ENCODE measurements at places on chromosomes 2 and 18.

DNA sequence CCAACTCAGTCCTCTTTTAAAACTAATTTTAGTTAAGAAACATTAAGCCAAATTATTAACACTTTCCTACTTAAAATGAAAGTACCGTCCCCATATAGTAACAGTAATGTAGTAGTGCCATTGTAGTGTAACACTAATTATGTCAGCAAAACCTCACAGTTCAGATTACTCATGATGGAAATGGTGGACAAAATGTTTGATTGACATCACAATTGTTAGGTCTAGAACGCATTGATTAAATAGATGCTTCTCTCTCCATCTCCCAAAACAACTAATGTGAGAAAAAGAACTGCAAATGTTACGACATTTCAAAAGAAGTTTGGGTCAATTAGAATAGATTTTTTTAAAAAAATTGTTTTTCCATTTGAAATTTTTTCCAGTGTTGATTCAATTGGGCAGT, 1.2 kb upstream of the ATF2 start:
- DNase-seq, result no peak

GRCh38 chr2:65411056-65411795, 21.2 kb downstream of the SPRED2 start:
- no peak for DNase-seq

- DNase-seq, result no peak
These were observed 24.7 kb downstream of the CLUL1 start for GRCh38 chr18:621291-622043.

GRCh38 chr2:236805800-236806531, 236.3 kb downstream of the ACKR3 start:
- DNase-seq, result no peak

DNA sequence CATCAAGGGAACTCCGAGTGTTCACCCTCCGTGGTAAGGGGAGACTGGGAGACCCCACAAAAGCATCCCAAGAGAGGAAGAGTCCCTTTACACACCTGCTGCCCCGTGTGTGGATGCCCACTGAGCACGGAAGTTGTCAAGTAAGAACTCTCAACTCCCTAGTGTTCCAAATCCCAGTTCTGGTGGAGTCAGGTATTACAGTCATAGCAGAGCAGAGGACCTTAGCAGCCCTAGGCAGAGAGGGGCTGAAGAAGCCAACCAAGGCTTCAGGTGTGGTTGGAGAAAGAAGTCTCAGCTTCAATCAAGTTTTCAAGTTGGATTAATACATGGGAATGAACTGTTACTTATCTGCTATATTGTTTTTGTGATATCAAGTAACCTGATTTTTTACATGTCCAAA, 512.5 kb downstream of the RNF144A start:
- no peak for DNase-seq

- no peak for DNase-seq
These were observed 63.1 kb downstream of the TSN start for GRCh38 chr2:121818546-121818945.

GRCh38 chr18:13435586-13436333, 217.2 kb downstream of the LDLRAD4 start:
- no peak for DNase-seq

- no peak for DNase-seq
These were observed 59.1 kb upstream of the PXDN start for GRCh38 chr2:1803217-1804110.

GRCh38 chr2:144659731-144660275, 139.9 kb upstream of the ZEB2 start:
- no peak for DNase-seq

GRCh38 chr2:31523871-31524492, 56.8 kb downstream of the SRD5A2 start:
- DNase-seq, result peak; percentile 21

DNA sequence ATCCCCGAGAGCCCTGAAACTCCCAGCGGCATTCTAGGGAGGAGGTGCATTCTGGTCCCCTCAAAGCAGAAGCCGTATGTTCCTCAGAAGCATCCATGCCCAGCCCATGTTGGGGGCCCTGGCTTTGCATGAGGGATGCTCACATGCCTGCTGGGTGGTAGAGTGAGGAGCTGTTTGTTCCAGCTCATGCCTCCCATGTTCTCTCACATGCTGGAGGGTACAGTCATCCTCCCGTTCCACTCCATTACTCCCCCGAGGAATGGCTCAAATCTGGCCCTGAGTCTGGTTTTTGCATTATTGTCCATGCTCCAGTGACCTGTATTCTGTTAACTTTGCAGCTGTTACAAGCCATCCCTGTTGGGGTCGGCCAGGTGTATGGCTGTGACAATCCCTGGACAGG, 24.1 kb downstream of the SLC14A2 start:
- DNase-seq, result no peak

DNA sequence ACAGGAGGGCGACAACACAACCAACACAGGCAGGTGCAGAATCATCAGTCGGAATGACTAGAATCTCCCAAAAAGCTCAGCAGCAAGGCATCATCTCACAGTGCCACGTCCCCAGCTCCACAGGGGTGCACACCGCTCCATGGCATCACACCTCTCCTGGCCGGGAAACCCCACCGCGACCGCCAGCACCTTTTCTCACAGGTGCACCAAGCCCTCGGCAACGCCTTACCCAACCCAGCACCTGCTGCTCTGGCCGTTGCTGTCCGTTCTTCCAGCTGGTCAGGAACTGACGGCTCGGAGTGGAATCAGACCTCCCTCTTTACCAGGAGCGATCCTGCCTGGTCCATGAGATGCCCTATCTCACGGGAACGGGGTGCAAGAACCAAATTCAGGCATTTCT, 61.3 kb downstream of the ZNF516 start:
- DNase-seq, result no peak

Measured in GM10248 (cell line).